ENCODE measurements at places on chromosomes 5 and 9.

- DNase-seq: no peak
Measured at GRCh38 chr9:137213160-137214060, 7.9 kb downstream of the NDOR1 start.

DNA sequence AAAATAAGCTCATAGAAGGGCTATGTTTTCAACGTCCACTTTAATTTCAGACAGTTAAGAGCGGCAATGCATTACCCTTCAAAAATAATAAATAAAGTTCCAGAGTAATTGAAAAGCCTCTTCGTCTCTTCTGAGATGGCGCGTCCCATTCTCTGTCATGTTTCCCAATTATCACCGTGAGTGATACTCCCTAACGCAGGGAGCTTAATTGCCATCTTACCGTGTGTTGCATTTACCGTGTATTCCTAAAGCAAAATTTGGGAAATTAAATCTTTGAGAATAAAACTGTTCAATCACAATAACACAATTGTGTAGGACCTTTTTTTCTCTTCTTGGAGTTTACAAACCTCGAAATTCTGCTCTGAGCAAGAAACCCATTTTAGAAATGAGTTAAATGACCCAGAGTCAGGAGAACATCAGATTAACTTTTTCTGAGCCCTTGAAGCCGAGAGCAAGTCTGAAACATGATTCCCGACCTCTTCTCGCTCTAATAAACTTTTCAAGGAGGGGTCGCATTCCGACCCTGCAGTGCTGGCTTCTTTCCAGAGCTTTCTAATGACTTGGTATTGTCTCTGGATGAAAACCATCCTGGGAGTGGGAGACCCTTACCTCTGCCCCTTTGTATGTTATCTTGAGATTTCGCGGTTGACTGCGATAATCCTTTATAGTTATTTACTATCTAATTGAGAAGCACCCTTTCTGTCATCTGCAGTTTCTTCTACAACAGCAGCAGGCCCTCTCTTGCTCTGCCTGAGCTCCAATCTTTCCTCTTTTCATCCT lies 251.5 kb downstream of the FSTL4 start:
- no peak for DNase-seq

- peak; percentile 86 for DNase-seq
Measured at GRCh38 chr5:179732918-179733771, 523 bp downstream of the MAML1 start.

- DNase-seq: peak; percentile 34
Measured at GRCh38 chr5:1764606-1764960, 35.1 kb downstream of the MRPL36 start.

DNA sequence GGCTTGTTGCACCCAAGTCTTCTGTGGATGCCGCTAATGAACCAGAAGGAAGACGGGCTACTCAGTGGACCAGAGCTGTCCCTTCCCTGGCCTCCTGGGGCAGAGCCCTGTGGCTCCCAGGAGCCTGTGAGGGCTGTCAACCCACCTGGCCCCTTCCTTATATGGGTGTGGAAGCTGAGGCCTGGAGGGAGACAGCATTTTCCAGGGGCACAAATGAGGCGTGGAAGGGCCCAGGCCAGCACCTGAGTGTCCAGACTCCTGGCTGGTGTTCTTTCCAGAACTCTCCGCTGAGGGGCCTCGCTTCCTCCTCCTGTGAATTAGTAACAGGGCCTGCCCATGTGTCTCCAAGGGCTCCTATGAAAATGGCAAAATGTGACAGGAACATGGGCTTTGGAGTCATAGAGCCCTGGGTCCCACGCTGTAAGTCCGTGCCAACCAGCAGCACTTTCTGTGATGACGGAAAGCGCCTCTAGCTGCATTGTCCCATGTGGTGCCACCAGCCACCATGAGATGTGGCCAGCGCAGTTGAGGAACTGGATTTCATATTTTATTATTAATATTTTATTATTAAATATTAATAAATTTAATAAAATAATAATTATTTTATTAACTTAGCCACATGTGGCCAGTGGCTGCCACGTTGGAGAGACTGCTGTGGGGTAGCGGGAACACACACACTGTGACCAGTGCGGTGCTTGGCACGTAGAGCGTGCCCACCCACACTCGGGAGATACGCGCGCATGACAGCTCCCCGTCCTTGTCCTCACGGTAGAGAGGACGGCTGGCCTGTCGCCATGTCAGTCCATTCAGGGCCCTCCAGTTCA lies 18.3 kb downstream of the LAMC3 start:
- DNase-seq: no peak

DNA sequence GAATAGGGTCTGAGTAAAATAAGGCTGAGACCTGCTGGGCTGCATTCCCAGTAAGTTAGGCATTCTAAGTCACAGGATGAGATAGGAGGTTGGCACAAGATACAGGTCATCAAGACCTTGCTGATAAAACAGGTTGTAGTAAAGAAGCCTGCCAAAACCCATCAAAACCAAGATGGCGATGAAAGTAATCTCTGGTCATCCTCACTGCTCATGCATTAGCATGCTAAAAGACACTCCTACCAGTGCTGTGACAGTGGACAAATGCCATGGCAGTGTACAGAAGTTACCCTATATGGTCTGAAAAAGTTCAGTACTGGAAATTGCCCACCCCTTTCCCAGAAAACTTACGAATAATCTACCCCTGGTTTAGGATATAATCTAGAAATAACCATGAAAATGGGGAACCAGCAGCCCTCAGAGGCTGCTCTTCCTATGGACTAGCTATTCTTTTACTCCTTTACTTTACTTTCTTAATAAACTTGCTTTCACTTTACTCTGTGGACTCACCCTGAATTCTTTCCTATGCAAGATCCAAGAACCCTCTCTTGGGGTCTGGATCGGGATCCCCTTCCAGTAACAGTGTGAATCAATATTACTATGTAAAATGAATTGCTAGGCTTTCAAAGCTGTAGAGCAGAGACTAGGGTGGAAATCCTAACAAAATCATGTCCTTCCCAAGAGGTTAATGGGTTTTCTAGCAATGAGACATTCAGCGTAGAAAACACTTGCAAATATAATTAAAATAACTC lies 257.8 kb downstream of the KIAA0825 start:
- DNase-seq: no peak

DNA sequence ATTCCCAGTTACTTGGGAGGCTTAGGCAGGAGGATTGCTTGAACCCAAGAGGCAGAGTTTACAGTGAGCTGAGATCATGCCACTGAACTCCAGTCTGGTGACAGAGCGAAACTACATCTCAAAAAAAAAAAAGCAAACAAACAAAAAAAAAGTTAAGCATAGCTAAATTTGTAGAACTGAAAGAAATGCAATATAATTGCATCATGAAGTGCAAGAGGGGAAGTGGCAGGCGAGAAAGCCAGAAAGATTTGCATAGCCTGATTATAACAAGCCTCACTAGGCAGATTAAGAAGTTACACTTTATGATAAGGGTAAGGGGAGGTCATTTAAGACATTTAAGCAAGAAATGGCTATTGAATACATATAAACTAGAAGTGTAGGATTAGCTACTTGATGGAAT lies 187.1 kb downstream of the EDIL3 start:
- no peak for DNase-seq

GRCh38 chr5:129500101-129500500 lies 40.0 kb downstream of the ADAMTS19 start:
- DNase-seq: no peak

GRCh38 chr5:111954516-111955395 lies 197.8 kb upstream of the NREP start:
- no peak for DNase-seq

DNA sequence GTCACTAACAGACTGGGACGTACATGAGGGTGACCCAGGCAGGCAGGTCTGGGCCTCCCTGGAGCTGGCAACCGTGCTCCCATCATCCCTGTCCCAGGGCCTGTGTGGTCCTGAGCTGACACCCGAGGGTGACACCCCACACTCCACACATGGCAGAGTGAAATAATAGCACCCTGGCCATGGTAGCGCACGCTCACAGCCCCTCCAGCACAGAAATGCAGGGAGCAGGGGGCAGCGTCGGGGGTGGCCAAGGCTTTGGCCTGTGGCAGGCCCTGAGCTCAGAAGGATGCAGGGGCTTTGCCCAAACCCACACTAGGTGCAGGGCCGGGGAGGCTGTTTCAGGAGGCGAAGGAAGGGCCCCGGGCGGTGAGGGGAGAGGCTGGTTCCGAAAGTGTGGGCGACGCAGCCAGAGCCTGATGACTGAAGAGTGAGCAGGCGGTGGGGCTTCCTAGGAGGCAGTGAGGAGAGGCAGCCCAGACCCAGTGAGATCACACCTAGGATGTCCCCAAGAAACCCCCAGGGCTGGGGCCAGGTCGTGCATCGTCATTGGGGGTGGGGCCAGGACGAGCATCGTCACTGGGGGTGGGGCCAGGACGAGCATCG lies 12.9 kb downstream of the OR2V2 start:
- DNase-seq: peak; percentile 83

- DNase-seq: no peak
Measured at GRCh38 chr9:131574730-131575640, 29.7 kb downstream of the PRRT1B start.

DNA sequence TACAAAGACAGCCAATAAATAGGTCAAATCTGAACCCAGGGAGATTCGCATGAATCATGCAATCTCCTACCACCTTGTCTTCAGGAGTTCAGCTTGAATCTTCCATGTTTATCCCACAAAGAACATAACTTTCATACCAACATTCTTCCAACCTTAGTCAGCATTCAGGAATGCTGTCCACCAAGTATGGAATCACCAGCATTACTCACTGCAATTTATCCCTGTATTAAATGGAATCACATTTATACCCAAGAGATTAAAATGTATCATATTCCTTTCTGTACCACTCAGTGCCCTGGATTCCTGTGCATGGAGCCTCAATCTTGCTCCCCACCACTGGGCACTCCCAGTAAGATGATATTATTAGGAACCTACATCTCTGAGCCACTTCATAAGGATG lies 162.6 kb downstream of the GLIS3 start:
- DNase-seq: no peak

- no peak for DNase-seq
Measured at GRCh38 chr9:72428329-72428728, 63.3 kb upstream of the ZFAND5 start.

- no peak for DNase-seq
Measured at GRCh38 chr5:87844449-87844848, 424.2 kb downstream of the TMEM161B start.

GRCh38 chr9:96027251-96028131 lies 152.0 kb downstream of the ERCC6L2 start:
- no peak for DNase-seq

DNA sequence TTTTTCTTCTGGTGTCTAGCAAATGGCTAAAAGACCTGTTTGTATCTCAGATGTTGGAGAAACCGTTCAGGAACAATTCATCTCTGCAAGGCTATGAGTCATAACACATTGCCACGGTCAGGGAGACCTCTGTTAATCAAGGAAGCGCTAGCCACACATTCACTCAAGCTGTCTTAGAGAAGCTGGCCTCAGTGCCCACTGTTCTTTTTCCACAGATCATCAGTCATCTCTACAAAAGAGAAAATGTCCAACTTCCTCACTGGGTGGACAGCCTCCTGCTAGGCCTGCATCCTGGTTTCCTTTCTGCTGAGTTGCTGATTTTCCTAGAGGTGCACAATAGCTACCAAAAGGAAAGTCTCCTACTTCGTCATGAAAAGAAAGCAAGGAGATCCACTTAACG lies 360.5 kb downstream of the BNC2 start:
- no peak for DNase-seq

- DNase-seq: no peak
Measured at GRCh38 chr5:178249191-178249989, 16.8 kb upstream of the PHYKPL start.

DNA sequence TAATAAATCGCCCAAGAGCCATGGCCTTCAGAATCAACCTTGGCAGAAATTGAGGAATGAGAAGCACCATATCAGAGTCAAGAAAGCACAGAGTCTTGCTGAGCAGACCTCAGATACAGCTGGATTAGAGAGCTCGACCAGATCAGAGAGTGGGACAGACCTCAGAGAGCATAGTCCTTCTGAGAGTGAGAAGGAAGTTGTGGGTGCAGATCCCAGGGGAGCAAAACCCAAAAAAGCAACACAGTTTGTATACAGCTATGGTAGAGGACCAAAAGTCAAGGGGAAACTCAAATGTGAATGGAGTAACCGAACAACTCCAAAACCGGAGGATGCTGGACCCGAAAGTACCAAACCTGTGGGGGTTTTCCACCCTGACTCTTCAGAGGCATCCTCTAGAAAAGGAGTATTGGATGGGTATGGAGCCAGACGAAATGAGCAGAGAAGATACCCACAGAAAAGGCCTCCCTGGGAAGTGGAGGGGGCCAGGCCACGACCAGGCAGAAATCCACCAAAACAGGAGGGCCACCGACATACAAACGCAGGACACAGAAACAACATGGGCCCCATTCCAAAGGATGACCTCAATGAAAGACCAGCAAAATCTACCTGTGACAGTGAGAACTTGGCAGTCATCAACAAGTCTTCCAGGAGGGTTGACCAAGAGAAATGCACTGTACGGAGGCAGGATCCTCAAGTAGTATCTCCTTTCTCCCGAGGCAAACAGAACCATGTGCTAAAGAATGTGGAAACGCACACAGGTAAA lies 4.5 kb downstream of the NFX1 start:
- no peak for DNase-seq

DNA sequence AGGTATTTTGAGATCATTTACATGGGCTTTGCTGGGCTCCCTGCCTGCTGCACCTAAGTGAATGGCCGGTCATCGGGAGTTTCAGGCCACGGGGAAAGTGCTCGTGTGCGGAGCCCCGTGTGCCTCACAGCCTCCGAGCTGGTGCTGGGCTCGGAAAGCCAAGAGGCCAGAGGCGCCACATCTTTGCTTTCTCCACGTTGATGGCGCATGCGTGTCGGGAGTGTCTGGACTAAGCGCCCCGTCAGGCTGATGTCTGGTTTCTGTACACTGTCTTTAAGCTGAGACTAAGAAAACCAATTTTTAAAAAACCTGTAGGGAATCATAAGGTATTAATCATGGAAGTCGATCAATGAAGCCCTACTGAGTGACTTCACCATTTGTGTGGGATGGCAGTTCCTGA lies 69.1 kb downstream of the OTULIN start:
- no peak for DNase-seq

DNA sequence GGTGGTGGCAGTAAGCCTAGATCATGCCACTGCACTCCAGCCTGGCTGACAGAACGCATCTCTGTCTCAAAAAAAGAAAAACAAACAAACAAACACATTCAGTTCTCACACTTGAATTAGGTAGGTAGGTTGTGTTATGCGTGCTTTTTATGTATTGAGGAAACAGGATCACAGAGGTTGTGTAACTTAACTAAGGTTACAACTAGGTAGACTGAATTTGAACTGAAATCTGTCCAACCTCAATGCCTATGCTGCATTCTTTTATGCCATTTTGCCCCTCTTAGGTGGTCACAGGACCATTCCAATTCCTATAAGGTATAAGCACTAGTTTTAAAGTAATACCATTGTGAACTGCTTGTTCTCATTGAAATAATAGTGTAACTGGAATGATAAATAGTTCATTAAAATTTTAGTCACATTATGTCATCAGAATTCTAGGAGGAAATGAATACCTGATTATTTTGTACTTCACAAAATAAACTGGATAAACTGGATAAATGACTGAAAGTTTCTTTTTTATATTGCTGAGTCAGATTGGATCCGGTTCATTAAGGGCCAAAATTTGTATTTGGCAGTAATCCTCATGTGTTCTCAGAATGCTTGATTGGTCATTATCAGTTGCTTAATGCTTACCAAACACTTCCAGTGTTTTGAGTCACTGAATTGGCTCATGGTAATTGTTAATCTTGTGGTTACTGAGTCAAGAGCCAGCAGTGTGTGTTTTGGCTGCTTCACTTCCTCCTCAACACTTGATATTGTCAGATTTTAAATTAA lies 7.1 kb downstream of the UBAP1 start:
- peak; percentile 15 for DNase-seq
